EH (cell line): ENCODE measurements at places on chromosomes 16 and 17.

GRCh38 chr16:31460582-31461002, 1.3 kb downstream of the ARMC5 start:
- peak; percentile 76 for DNase-seq

- no peak for DNase-seq
These were observed 81.1 kb downstream of the PITPNC1 start for GRCh38 chr17:67458203-67458602.

DNA sequence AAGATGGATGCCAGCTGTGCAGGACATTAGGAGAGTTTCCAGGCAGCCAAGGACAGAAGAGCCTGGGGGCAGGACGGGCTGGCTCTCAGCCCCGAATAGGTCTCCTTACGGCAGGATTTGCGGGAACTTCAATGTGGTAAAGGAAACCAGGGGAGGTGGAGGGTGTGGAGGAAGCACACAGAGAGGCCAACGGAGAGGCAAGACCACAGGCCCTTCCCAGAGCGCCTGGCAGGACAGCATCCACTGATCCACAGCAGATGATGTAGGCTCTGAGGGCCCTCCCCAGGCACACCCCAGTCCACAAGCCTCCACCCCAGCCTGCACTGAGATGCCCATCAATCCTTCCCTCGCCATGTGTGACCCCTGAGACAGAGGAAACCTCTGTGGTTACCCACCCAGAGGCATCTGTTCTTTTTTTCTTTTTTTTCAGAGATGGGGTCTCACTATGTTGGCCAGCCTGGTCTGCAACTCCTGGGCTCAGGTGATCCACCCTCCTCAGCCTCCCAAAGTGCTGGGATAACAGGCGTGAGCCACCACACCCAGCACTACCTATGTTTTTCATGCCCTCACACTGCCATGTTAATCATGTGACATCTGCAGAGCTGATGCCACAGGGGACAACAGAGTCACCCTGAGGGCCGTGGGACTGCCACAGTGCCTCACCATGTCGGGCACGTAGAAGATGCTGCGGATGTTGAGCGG, 19.3 kb downstream of the DNASE1 start:
- no peak for DNase-seq

DNA sequence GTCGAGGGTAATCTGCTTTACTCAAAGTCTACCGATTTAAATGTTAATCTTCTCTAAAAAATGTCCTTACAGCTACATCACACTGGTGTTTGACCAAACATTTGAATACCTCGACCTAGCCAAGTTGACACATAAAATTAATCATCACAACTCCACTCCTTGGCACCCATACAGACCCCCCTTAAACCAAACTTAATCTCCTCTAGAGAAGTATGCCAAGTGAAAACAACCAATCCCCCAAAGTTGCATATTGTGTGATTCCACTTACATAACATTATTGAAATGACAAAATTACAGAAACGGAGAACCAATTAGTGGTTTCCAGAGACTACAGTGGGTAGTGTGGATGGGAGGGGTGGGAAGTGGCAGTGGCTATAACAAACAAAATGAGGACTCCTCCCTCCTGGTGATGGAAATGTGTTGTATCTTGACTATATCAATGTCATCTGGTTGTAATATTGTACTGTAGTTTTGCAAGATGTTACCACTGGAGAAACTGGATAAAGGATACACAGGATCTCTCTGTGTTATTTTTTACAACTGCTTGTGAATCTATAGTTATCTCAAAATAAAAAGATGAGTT, 39.4 kb downstream of the CAPNS2 start:
- no peak for DNase-seq

GRCh38 chr16:31360251-31360650, 5.3 kb downstream of the ITGAX start:
- no peak for DNase-seq
